ENCODE measurements at places on chromosomes 6 and 20.

DNA sequence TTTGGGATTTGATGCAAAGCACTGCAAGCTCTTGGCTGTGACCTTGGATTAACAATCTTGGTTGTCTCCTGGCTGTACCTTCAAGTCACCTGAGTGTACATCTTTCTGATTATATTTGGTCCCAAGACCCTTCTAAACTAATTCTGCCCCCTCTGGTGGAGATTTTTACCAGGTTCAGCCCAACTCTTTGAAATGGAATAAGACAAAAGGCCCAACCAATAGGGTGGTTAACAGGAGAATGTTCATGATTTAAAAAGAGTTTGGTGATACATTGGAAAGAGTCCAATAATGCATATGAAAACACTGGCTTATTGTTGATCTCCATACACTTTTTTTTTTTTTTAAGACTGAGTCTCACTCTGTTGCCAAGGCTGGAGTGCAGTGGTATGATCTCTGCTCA lies 77.5 kb upstream of the CD83 start:
- no peak for DNase-seq

DNA sequence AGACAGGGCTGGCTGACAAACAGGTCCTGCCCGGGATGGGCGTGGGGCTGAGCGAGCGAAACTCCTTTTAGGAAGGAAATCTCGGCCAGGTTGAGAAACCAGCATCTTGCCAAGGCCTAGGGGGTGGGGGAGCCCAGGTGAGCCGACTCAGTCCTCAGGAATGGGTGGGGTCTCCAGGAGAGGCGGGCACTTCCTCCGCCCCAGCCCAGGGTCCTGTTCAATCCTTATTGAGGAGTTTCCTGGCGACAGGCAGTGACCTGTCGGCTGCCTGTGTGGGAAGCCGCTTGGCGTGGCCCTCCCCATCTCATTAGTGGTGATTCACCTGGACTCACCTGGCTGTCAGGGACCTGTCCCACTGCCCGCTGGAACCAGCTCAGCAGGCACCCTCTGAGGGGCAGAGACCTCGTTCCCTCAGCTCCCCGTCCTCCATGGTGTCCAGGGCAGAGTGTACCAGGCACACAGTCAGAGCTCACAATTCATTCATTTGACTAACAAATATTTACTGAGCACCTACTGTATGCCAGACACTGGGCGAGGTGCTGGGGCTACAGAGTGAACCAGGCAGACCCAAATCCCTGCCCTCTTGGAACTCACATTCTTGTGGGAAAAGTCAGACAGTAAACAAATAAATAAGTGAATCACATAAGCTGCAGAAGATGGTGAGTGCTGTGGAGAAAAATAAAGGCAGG lies 51.1 kb downstream of the FGD2 start:
- no peak for DNase-seq

- DNase-seq, result peak; percentile 91
Observed at GRCh38 chr6:3990692-3991491, 88.0 kb downstream of the FAM217A start.

GRCh38 chr6:20846602-20847028 lies 312.4 kb downstream of the CDKAL1 start:
- DNase-seq, result no peak

Measured in NCI-H2029 treated with DMSO at 0.1 percent for 48 hours (cell line).